Naive thymus-derived CD4-positive, alpha-beta T cell (primary cell): ENCODE measurements at places on chromosomes 3 and 15.

GRCh38 chr3:142035308-142035922 lies 113.9 kb downstream of the TFDP2 start:
- no peak for DNase-seq

DNA sequence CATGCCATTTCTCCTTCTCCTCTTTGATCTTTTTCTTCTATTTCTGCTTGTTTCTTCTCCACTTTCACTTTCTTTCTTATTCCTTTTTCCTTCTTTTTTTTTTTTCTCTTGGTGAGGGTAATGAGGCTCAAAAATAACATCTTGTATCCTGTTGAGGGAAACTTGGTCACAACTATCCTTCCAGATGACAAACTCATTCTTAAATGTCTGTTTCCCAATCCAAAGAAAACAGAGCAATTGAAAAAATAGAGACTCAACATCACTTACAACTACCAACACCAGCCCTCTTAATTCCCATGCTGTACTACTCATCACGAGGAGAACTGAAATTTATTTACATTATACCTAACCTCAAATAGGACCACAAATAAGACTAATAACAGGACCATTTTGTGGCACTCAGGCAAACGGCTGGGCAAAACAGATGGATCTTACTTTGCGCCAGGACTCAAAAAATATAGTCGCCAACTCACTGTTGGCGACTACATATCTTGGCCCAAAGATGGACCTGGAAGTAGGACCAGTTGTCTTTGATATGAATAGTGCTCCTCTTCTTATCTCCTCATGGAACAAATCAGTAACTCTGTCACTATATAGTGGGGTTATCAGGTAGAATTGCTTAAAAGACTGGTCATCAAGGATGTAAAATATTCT lies 343.9 kb downstream of the ZBTB20 start:
- no peak for DNase-seq

- no peak for DNase-seq
Measured at GRCh38 chr15:97921296-97921865, 39.1 kb upstream of the ARRDC4 start.

GRCh38 chr3:189212681-189213080 lies 40.9 kb downstream of the TPRG1 start:
- DNase-seq = no peak

DNA sequence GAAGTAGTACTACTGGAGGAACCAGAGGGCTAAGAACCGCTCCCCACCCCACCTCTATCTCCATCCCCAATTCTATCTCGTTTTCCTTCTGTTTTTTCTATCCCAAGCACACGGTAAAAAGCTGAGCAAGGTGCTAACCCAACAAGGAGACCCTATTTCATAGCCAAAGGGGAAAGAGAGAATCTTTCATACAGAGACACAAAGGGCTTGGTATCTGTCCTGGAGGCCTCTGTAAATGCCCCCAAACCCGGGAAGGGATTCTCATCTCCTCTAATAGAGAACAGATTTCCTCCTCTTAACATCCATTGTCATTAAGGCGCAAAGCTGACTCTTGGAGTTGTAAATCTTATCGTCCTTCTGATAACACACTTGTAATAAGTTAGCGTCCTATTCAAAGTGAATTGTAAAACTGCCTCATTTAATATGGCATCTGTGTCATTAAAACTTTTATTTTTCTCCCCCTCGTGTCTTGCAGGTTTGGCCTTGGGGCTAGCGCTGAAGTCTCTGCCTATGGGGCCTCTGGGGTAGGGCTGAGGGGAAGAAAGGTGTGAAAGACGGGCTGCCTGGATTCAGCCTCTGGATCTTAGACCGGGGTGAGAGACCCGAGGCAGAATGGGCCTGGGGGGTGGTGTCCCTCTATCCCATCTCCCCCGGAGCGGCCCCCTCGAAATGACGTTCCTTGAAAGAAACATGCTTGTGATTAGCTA lies 12.1 kb downstream of the NR2F2 start:
- DNase-seq = no peak

DNA sequence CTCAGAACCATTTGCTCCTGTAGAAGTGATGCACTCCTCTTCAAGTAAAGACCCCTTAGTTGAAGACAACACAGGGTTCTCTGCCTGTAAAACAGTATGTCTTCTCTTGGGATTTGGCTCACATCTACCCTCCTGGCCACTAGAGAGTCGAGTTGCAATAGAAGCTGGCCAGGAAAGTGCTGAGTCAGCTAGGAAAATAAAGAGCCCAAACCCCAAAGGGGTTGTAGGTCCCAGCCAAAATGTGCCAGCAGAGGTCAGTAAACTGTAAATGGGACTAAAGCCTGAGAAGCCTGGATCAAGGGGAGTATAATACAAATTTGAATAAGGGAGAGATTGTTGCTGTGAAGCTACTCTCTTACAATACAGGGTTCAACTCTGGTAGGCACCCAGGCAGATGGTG lies 37.2 kb upstream of the THBS1 start:
- no peak for DNase-seq

- no peak for DNase-seq
Measured at GRCh38 chr3:73586190-73586589, 38.6 kb downstream of the PDZRN3 start.

GRCh38 chr3:173301647-173302046 lies 95.9 kb upstream of the NLGN1 start:
- no peak for DNase-seq

DNA sequence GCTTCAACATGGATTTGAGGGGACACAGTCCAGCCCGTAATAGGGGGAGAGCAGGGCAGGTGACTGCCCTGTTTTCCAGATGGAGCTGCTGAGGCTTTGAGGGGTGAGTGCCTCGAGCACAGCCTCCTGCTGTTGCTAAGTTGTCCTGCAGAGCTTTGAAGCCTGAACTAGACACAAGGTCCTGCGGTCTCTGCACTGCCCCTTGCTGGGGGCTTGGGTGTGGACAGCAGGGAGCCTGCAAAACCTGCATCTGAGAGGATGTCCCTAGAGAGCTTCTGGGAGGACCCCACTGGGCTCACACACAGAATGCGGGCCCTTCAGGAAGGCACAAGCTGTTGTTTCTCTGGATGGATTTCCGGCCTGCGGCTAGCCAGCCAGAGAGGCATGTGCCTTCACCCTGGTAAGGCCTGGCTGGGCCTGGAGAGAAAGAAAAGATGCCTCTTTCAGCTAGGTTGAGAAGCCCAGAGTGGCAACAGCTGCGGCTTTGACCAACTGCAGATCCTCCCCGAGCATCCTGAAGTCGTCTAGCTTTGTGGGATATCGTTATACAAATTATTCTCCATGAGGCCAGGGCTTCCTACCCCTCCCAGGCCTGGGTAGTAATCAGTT lies 226.2 kb downstream of the SLCO3A1 start:
- DNase-seq = no peak

DNA sequence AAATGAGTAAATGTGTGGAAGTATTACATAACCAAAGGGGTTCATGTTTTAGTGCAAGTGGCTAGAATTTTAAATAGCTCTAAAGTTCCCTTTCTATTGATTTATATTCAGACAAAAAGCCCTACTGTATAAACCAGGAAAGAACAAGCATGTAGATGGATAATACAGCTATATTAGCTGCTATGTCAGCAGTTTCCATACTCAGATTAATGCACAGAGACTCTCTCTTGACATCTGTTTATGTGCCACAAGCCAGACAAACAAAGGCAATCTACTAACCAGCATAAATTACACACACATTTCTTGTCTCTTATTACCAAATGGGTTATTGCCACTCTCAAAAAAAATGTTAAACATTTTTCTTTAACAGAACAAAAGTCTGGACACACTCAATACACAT lies 760.1 kb upstream of the NECTIN3 start:
- DNase-seq = no peak

DNA sequence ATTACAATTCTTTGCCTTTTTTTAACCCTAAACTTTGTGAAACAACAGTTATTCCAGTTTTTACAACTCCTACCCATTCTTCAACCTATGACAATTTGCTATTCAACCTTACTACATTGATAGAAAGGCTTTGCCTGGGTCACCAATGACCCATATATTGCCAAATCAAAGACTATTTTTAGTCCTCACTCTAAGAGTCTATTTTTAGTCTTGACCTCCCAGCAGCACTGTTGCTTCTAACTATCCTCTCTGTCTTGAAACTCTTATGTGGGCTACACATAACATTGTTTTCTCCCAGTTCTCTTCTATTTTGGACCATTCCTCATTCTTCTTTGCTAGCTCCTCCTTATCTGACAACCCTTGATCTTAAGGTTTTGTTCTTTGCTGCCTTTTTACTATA lies 71.4 kb downstream of the C3orf80 start:
- no peak for DNase-seq

DNA sequence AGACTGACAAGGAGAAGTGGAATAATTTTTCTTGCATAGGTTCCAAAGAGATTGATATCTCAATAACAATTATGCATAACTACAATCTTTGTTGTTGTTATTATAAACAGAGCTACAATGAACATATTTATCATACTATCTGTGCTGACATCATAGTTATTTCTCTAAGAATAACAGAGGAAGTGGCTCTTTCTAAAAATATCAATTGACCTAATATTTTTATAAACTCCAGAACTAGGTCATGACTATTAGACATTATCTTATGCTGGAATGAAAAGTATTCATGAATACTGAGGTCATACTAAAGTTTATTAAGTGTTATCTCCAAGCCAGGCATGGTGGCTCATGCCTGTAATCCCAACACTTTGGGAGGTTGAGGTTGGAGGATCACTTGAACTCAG lies 114.1 kb downstream of the DCLK3 start:
- no peak for DNase-seq

DNA sequence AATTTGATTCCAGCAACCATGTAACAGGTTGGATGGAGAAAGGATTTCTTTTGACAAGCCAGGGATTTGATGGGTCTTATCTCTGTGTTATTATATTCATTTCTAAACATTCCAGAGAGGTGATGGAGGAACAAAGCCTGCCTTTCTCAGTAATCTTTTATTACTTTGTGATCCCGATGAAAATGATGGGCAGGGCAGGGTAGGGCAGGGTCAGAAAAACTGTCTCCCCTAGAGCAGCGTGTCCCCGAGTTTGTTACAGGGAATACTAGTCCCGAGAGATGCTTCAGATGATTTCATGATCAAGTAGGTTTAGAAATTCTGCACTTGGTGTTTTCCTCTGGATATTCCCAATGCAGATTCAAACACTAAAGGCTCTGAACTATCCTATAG lies 111.8 kb upstream of the RGMA start:
- DNase-seq = no peak

DNA sequence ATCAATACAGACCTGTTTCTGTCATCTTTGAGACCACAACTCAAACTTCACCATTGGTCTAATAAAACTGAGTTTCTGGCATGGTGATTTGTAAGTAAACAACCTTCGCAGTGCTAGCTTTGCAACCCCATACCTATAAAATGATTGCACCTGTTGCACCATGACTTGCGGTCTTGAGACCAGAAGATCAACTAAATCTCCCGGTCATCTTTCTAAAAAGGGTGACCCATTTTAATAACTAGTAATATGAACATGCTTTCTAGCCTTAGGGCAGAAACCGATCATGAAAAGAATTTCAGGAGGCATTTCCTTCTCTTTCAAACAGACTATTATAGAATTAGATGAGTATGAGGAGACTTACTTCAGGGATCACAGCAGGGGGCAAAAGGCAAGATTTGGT lies 151.9 kb upstream of the ZNF385D start:
- no peak for DNase-seq

DNA sequence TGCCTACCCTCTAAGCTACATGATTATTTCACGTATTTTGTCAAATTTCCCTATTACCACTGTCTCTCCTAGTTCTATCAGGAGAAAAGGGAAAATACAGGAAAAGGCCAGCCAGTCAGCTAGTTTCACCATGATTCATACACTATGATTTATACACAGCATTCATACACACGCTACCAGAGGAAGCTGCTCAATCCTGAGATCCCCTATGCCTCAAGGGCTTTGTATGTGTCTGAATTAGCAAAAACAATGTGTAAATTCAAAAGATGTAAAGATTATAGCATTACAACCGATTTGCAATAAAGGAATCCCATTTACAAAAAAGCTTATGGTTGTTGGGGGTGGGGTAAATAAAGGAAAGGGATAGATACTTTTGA lies 3.1 kb upstream of the ACKR4 start:
- DNase-seq = no peak

GRCh38 chr3:155307183-155307582 lies 13.7 kb upstream of the STRIT1 start:
- DNase-seq = no peak

DNA sequence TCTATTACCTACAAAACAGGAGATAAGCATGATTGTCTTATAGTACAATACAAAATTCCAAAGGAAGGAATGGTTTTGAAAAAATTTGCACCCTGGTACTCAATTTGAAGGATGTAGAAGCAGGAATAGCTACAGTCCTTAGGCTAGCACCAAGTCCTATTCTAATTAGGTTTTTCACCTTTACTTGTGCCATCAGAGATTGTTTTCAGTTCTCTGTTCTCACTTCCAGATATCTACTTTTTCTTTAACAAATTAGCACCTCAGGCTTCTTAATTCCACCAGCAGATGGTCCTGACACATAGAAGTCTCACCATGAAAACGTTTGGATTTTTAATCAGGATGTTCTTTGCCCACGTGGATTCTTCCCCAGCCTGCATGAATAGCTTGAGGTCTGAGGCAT lies 43.8 kb downstream of the IL5RA start:
- no peak for DNase-seq

GRCh38 chr3:71962561-71963240 lies 177.8 kb upstream of the PROK2 start:
- no peak for DNase-seq

- no peak for DNase-seq
Measured at GRCh38 chr3:111315930-111316587, 225.9 kb upstream of the CD96 start.

GRCh38 chr3:51591231-51591630 lies 52.7 kb downstream of the RAD54L2 start:
- DNase-seq = no peak

DNA sequence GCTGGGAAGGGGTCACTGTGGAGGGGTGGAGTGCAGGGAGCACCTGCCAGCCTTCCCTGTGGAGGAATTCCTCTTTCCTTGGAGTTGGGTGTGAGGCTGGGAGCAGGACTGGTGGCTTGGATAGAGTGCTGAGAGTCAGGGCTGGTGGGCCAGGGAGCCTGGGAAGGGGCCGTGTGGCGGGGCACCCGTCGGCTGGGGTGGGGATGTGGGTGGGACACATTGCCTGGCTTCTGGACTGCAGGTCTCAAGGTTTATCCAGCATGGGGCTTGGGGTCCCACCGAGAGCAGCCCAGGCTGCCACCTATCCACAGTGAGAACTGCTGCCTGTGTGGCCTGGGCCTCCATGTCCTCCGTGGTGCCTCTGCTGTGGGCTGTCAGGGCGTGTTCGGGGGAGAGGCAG lies 4.7 kb downstream of the PLXNA1 start:
- no peak for DNase-seq
